ENCODE measurements at places on chromosomes 12 and 14.

DNA sequence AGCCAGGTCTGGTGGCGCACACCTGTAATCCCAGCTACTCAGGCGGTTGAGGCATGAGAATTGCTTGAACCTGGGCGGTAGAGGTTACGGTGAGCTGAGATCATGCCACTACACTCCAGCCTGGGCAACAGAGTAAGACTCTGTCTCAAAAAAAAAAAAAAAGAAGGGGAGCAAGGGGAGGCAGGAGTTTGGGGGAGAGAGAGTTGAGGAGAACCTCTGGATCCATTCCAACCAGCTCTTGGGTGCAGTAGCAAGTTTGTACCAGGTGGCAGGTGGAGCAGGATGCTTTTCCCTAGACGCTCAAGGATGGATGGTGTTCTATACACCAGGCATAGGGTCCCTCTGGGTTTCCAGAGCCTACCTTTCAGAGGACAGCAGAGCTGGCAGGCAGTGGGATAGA, 1.9 kb downstream of the NFE2 start:
- no peak for DNase-seq

DNA sequence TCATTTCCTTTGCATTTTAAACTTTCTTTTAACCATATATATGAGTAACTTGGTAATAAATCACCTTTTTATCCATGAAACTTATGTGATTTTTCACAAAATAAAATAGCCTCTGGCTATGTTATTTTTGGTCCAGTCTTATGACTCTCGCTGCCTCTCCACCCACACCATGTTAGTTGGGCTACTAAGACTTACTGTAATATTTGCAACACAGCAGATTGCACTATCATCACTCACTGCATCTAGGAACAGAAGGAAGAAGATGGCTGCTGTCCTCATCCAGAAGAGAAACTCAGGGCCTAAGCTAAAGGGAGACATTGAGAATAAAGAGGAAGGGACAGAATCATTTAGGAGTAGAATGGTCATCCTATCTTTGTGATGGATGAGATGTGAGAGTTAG, 12.6 kb upstream of the B4GALNT3 start:
- DNase-seq: no peak

- no peak for DNase-seq
These were observed 5.0 kb upstream of the BRF1 start for GRCh38 chr14:105305791-105306190.

DNA sequence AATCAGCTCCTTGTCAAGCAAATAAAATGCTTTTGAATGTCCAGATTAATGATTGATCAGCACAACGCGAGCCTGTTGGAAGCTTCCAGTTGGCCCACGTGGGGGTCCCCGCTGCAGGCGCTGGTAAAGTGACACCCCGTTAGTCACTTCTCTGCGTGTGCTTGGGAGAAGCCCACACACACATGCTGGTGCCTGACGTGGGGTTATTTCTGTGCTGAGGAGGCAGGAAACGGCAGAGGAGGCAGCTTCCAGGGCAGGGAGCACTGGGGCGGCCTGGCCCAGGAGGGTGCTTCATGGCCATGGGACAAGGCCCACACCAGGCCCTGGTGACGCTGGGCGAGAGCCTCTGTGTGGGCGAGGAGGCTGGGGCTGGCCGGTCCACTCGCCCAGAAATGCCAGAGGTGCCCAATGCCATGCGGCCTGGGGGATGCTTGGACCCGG, 101.5 kb downstream of the KIF26A start:
- no peak for DNase-seq

- no peak for DNase-seq
These were observed 335.7 kb downstream of the RPS29 start for GRCh38 chr14:49250517-49250916.

DNA sequence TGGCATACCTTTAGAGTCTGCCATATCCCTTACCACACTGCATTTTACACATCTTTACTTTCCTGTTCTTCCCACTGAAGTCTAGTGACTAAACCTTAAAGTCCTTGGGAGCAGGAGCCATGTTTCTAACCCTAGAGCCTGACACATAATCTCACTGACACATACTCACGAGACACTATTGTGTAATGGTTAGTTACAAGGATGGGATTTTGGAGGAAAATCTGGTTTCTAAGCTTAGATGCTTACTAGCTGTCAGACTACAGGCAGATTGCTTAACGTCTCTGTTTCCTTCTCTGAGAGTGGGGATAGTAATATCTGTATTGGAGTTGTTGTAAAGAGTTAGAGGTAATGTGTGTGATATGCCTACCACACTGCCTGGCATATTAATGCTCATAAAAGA, 6.2 kb upstream of the DYRK4 start:
- no peak for DNase-seq

GRCh38 chr14:39122330-39123138, 8.4 kb downstream of the GEMIN2 start:
- DNase-seq: no peak
